ENCODE measurements at places on chromosomes 1 and 21.
A peak's percentile ranks its signal among the peaks of the same experiment; 100 is the strongest.

DNA sequence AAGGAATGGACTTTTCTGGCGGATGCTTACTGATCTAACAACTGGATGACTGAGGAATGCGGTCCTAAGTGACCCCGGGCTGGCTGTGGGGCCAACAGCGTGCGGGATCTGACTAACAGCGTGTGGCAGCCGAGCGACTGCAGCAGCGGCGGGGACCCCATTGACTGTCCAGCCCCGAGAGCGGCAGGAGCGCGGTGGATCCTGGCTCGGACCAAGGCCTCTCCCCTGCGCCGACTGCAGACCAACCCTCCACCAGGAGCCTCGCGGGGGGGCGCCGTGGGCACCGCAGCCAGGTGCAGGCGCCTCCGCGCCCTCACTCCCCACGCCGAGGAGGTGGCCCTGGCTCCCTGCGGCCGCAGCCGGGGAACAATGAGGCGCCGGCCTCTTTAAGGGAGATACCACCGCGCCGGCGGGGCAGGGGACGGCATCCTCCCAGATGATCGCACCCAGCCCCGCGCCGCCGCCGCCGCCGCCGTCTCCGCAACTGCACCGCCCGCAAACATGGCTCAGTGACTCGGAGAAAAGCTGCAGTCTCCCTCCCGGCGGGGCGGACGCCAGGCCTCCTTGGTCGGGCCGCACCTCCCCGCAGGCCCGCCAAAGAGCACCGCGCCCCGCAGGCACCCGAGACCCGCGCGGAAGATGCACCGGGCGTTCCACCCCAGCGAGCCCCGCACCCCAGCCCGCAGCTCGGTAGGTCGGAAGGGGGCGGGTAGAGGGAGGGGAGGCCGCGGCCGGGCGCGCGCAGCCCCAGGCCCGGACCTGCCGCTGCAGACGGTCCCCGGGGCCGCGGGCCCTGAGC is 694 bp upstream of the PDIK1L start:
- DNase-seq, result peak; percentile 61

GRCh38 chr1:4628992-4629391 is 25.4 kb upstream of the AJAP1 start:
- DNase-seq, result no peak

DNA sequence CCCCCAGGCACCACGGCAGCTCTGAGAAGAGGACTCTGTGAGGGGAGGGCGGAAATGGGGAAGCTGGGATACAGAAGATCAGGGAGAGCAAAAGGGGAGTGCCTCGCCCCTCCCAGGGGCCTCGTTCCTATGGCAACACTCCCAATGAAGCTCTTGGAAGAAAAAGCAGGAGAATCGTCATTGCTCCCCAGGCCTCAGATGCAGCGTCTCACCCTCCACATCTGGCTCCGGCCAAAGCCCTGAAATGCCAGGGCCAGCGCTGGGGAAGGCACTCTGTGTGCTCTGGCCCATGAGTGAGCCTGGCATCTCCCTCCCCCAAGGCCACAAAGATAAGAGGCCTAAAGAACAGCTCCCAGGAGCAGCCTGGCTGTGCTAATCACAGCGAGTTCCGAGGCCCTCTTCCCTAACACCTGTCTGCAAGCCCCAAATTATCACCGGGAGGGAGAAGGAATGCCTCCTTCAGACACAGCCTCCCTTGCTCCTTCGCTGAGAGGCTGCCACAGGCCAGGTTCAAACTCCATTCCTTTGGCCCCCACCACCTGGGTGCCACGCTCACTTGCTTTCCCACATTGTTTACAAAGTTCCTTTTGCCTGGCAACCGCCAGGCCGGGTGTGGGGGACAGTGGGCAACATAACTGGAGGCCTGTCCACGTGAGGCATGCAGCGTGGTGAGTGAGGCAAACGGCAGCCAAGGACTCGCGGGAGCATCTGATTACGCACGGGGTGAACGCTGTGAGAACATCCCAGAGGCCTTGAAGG is 27.8 kb downstream of the ECE1 start:
- no peak for DNase-seq

DNA sequence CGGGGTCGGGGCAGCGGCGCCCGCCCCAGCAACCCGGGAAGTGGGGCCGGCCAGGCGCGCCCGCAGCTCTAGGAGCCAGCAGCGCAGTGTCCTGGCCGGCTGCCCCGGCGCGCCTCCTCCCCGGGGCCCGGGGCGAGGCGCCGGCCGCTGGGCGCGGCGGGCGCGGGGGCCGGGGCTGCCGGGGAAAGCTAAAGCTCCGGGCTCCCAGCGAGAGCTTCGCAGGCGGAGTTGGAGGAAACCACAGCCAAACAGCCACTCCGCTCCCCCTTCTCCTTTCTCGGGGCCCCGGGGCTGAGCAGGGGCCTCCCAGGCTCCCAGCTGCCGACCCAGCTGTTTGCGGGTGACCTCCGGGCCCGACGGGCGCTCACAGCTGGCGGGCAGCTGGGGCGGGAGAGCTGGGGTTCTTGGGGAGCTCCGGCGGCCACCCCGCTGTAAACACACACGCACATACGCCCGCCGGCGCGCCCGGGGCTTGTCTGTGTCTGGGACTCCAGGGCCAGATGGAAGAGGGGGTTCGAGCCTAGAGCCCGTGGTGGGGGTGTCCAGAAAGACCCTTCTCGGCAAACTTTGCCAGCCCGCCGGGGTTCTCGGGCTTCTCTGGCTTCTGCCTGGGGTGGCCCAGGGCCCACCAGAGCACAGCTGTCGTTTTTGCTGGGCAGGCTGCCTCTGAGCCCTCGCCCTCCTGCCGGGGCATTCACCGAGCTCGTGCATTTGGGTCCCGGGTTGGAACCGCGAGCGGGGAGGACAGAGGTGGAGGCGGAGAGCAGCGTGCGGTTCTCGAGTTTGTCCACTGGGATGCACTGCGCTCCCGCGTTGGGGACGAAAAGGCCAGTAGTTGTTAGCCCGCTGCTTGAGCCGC is 1.5 kb downstream of the AJAP1 start:
- DNase-seq, result no peak

DNA sequence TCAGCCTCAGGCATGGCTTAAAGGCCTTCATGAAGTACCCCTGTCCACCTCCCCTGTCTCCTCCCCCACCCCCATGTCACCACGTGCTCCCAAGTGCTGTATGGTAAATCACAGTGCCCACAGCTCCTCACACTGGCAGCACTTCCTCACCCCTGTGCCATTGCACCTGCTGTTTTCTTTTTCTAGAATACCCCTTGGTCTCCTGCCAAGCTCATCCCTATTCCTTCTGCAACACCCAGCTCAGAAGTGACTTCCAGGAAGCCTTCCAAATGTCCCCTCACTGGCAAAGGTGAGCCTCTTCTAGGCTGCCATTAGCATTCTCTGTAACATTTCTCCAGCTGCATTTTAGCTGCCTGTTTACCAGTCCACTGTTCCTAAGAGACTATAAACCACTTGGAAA is 9.4 kb downstream of the AKNAD1 start:
- DNase-seq, result no peak

DNA sequence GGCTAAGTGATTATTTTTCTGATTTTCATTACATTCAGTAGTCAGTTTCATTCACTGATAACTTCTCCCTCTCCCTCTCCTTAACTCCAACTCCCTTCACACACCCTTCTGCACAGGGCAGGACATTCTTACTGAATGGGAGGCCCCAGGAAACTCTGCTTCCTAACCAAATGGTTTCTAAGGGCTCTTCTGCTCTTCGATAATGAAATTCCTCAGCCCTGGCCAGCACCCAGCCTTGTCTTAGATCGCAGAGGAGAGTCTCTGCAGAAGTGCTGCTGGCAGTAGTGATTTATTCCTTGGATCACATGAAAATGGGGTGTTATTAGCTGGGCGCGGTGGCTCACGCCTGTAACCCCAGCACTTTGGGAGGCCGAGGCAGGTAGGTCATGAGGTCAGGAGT is 16.4 kb downstream of the PLEKHM2 start:
- no peak for DNase-seq

GRCh38 chr1:180228648-180229482 is 1.2 kb upstream of the LHX4 start:
- no peak for DNase-seq
